Stimulated activated naive CD4-positive, alpha-beta T cell treated with Interleukin-2 at 50 U/mL for 16 hours (primary cell): ENCODE measurements at places on chromosomes 3 and 15.

DNA sequence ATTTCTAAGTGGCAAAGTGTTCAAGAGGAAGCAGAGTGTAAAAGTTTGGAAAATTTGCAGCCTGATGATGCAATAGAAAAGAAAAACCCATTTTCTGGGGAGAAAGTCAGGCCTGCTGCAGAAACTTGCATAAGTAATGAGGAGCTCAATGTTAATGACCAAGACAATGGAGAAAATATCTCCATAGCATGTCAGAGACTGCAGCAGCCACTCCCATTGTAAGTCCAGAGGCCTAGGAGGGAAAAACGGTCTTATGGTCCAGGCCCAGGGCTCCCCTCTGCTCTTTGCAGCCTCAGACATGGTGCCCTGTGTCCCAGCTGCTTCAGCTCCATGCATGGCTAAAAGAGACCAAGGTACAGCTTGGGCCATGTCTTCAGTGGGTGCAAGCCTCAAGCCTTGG is 96.6 kb upstream of the GMNC start:
- no peak for DNase-seq

DNA sequence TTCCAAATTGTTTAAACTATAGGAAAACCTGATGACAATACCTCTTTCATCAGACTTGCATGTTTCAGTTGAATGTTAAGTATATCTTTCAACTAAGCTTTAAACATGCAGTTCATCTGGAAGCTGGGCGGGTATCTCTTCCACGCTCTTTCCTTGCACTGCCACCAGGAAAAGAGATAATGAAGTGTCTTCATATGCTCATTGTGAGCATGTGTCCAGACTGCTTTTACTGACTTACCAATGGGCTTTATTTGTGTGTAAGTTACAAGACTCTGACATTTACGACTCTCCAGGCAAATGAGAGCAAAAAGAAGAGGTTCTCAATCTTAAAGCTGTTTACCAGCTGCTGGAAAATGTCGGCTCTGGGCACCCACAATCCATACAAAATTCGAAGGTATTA is 52.8 kb downstream of the TMEM212 start:
- no peak for DNase-seq

DNA sequence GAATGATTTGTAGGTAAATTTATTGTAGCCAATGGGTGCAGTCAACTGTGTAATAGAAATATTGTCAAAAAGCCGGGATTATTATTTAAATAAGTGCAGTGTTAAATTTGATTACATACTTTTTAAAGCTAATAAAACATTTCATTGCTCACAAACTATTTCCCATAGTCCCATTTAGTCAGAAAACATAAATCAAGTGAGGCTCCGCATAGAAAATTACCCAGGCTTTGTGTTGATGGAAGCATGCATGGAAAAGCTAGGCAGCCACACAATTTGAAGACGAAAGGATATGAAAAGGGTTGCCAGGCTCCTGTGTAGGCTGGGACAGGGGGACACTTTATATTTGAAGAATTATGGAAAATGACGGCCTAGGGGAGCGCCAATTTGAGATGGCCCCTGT is 82.3 kb downstream of the LRTM1 start:
- no peak for DNase-seq

DNA sequence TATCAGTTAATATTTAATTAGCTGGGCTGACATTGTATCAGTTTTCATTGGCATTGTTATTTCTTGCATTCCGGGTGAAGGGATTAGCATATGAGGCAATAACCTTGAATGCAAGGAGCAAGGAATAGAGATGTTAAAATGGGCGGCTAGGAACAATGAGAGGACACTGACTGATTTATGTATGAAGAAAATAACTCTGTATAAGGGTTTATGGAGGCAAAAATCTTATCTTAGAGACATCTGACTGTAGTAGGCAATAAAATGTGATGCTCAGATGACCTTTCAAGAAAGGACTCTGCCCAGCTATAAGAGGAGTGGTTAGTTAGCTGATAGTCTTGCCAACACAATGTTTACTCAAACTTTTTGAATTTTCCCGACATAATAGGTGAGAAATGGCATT is 158.3 kb downstream of the EFHB start:
- DNase-seq = no peak

DNA sequence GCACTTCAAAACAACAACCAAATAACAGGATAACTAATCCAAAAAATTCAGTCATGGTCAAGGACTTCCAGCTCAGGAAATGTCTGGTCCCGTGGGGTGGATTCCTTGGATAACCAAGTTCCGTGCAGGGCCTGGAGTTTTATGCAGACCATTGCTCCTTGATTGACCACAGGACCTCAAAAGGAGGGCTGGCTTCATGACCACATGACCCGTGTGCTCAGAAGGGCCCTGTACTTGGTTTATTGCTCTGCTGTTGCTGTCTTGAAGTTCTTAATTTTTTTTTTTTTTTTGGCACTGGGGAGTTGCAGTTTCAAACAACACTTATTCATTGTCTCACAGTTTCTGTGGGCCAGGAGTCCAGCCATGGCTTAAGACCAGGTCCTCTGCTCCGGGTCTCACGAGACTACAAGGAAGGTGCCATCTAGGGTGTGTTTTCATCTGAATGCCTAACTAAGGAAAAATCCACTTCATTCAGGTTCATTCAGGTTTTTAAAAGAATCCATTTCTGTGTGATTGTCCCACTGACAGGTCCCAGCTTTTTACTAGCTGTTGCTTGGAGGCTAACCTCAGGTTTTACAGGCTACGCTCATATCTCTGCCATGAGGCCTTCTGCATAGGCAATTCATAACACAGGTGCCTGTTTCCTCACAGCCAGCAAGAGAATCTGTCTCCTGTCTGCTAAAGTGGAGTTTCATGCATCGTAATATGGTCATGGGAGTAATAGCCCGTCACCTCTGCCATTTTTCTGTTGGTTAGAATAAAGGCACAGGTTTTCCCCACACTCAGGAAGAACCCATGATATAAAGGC is 65.3 kb downstream of the FLNB start:
- DNase-seq = no peak

DNA sequence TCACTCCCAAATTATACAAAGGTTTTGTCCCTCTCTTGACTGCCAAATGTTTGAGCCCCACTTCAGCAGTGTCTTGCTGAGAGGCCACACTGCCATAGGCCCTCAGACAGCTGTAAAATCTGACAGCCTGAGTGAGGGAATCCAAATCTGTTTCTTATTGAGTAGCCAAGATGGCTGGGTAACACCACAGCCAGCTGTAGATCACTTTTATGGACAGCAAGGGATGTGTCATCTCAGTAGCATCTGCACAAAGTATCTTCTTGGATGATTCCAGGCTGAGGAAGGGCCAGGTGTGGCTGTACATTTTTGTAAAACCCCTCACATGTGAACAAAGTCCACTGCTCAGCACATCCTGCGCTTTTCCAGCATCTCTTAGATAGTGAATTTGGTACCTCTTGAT is 237.0 kb upstream of the LRTM1 start:
- DNase-seq = no peak

GRCh38 chr15:44317423-44318058 is 29.0 kb downstream of the GOLM2 start:
- DNase-seq = no peak

DNA sequence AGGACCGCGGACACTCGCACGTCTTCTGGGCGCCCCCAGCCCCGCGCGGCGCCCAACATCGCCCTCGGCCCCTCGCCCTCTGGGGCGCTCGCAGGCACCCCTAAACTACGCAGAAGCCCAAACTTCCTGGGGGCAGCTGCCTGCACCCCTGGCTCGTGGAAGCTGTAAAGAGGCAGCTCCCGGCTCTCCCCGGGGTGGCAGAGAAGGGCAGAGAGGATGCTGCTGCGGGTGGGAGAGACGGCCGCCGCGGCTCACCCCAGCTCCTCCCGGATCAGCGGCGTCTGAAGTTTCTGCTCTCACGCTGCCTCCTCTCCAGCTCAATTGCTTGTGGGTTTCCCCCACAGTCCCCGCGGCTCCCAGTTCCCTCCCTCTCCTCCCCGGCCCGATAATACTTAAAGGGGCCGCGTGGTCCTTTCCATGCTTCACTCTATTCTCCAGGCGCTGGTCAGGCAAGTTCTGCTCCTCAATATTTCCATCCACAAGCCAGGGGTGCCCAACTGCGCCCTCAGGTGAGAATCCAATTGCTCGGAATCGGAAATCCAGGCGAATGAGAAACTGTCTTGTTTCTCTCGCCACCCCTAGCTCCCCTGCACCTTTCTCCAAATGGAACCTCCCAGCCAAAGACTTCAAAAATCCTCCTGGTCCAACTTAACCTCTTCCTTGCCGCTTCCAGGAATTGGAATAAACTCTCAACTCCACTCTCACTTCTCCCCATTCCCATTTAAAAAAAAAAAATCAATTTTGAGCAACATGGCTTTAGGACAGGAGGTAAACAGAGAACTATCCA is 748.5 kb downstream of the ROBO1 start:
- no peak for DNase-seq

- DNase-seq = no peak
Observed at GRCh38 chr3:192039593-192039992, 578.6 kb downstream of the PYDC2 start.

GRCh38 chr3:143165211-143165610 is 45.6 kb downstream of the CHST2 start:
- no peak for DNase-seq

- no peak for DNase-seq
Observed at GRCh38 chr3:24490151-24490550, 4.5 kb downstream of the THRB start.

DNA sequence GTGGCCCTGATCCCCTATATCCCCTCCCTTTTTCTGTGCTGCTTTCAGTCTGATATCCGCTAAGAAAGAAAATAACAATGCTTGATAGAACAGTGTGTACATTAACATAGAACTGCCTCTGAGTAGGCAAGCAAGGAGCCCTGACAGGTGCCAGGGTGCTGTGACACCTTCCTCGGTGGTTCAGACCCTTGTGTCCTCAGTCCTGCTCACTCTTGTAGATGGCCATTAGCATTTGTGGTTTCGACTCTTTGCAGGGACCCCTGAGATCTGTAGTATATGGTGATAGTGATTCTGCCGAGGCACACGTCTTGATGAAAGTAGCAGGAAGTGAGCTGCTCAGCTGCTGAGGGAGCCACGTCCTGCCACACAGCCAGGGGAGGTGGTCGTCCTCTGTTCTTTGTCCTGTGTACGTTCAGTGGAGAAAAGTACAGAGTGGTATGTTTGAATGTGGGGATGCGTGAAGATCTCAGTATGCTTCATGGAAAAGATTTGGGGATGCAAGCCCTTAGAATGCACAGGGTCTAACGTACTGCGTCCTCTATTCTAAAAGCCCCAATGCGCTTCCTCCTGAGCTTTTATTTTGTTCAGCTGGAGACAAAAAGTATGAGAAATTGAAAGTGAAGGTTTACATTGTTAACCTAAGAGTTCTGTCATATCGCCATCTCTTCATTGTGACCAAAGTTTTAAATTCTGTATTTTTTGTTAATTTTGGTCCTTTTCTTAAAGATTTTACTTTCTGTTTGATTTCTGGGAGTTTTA is 35.4 kb downstream of the PXYLP1 start:
- no peak for DNase-seq

- no peak for DNase-seq
Observed at GRCh38 chr3:49495023-49495422, 25.0 kb downstream of the DAG1 start.

DNA sequence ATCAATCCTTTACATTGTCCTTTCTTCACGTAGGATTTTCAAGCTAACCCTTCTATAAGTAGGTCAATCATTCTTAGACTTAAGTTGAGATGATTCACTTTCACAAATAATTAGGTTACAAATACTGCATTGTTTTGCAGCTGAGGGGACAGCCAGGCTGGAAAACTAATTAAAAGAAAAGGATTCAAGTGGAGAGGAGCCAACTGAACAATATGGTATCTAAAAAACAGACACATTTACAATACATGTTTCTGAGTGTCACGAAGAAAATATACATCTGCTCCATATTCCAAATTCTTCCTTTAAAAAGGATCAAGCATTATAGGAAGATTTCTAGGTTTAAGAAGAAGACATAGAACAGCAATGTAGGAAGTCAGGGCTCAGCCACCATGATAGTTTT is 70.2 kb downstream of the PEAK1 start:
- DNase-seq = no peak

DNA sequence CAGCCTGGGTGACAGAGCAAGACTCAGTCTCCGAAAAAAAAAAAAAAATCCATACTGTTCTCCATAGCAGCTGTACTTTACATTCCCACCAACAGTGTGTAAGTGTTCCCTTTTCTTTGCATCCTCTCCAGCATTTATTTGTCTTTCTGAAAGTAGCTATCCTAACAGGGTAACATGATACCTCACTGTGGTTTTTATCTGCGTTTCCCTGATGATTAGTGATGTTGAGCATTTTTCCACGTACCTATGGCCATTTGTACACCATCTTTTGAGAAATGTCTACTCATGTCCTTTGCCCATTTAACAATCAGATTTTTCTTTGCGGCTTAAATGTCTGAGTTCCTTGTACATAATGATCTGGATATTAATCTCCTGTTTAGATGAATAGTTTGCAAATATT is 119.3 kb downstream of the RFX7 start:
- DNase-seq = no peak

DNA sequence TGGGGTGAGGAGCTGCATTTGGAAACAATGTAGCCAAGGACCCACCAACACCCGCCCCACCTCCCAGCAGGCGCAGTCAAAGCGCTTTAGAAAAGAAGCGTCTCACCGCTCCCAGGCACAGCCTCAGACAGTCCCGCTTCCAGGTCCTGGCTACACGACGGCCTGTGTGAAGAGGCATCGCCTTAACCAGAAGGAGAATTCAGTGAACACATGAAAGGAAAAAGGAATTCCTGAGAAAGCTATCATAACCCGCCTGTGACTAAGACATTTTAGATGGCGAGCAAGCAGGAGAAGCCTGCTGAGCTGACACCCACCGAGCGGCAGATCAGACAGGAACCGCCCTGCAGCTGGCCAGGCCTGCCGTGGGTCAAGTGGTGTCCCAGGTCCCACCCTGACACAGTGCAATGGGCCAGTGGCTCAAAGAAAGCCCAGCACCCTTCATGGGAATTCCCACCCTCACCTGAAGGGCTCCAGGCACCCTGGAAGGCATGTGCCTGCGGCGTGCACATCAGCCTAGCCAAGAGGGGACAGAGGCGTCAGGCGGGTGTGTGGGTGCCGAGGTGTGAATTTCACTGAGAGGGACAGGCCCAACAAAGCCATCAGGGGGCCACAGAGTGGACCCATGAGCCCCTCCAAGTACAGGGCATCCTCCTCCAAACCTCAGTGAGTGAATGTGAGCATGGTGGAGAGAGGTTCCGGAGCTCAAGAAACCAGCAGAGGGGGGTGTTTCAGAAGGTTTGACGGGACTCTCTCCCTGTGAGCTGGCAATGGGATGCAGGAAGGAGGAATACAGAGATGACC is 144.8 kb downstream of the NSMCE3 start:
- DNase-seq = no peak

GRCh38 chr3:116037954-116038911 is 407.1 kb downstream of the LSAMP start:
- DNase-seq = no peak

- DNase-seq = no peak
Observed at GRCh38 chr3:194840661-194841514, 155.2 kb downstream of the FAM43A start.

DNA sequence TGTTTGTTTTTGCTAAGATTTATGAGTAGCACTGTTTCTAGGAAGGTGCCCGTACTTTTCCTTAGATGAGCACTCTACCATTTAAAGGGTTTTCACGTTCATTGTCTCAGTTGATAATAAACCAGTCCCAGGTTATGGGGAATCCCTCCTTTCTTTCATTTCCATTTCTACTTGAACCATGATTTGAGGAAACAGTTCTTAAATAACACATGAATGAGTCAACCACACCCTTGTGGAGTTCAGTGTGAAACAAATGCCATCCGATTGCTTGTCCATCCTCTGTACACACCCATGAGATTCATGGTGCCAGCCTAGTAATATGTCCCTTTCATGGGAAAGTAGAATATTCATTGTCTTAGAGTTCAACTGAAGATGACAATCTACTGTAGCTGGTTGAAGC is 23.1 kb downstream of the CMTM8 start:
- no peak for DNase-seq
